ENCODE measurements at places on chromosomes 1 and 21.

DNA sequence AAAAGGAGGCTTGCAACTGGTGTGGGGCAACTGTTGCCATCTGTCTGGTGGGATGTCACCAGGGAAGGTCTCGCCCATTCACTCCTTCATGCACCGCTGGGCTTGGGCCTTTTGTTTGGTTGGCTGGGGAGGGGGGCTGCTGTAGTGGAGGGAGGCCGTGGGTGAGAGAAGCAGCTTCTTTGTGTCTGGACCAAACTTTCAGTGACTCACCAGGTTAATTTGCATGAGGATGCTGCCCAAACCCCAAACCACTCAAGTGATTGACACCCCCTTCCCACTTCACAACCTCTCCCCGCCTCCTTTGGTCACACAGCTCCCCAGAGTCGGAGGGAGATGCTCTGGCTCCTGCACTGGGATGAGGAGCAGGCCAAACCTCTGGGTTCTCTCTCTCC lies 19.7 kb downstream of the BTG2 start:
- DNase-seq, result peak; percentile 47
- no peaks in the 10 kb centered on the region for H3K36me3 ChIP-seq
- H3K4me3 ChIP-seq, result peak overlapping the region; percentile 89
- peaks cover 46% of the 10 kb centered on the region for H3K4me1 ChIP-seq

- peaks cover 11% of the 10 kb centered on the region for H3K36me3 ChIP-seq
- H3K4me3 ChIP-seq, result no peak overlapping the region
- peaks cover 9% of the 10 kb centered on the region for H3K4me1 ChIP-seq
- no peaks in the 10 kb centered on the region for H3K27me3 ChIP-seq
- H3K27ac ChIP-seq, result no peak overlapping the region
- DNase-seq, result no peak
Observed at GRCh38 chr1:246482805-246483568, 24.1 kb downstream of the SMYD3 start.

DNA sequence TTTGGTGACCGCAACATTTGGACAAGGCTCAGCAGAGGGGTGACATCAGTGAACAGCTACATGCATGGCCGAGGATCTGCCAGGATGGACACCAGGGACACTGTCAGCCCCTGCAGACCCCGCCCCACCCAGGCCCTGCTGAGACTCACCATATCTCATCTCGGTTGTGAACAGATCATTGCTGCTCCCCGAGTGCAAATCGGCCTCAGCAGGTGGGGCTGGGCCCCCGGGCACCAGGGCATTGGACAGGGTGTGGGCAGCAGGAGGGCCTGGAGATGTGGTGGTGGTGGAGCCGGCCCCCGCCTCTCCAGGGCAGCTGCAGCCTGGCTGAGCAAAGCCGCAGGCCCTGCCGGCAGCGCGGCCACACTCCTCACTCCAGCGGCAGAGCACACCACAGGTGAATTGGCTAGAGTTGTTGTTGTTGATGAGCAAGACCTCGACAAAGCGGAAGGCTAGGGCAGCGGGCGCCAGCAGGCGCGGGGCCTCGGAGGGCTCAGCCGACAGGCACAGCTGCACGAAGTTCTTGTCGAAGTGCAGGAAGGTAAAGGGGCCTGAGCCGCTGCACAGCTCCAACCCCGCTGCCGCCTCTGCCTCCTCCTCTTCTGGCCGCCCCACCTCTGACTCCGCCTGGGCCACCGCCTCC lies 8.2 kb downstream of the ADGRB2 start:
- no peak for DNase-seq
- H3K4me1 ChIP-seq, result peaks cover 29% of the 10 kb centered on the region
- H3K36me3 ChIP-seq, result no peaks in the 10 kb centered on the region
- H3K27me3 ChIP-seq, result no peaks in the 10 kb centered on the region

DNA sequence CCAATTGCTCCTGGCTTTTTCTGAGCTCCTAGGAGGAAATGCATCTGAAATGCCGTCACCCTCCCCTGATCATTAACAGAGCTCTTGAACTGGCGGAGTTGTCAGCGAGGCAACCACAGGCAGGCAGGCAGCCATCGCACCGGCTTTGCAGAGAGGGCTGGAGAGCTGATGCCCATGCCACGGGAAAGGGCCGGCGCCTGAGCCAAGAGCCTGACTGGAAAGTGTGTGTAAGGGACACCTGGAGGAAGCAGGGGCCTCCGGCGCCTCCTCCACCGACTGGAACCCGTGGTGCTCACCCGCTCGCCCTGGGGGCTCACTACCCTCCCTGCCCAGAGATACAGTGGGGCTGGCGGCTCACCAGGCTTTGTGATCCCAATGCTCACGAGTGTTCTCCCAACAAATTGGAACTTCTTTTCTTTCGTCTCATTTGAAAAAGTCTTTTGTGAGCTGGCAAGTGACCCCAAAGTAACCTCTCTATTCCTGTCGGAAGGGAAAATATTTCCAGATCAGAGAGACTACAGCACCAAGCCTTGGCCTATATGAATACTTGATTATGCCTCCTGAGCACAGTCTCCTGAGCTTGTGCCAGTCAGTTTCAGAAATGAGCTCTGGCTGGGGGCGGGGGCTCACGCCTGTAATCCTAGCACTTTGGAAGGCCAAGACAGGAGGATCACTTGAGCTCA lies 97.7 kb upstream of the SLC25A33 start:
- no peak overlapping the region for H3K27ac ChIP-seq
- peaks cover 8% of the 10 kb centered on the region for H3K27me3 ChIP-seq
- no peaks in the 10 kb centered on the region for H3K4me1 ChIP-seq
- no peak for DNase-seq
- H3K36me3 ChIP-seq, result no peaks in the 10 kb centered on the region

DNA sequence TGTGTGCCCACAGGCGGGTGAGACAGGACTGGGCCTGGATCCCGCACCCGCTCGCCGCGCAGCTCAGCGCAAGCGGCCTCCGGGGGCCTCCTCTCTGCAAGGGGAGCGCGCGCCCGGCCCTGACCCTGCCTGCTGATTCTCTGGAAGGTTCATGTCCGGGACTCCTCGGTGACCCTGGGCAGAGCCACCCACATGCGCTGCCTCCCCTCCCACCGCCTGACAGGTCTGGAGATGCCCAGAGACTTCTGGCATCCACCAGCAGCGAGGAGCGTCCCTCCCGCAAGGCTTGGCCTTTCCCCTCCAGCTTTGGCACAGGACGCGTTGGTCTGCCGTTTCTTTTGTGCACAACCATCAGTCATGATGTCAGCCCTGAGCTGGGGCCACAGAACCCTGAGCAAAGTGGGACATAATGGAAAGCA lies 42.0 kb upstream of the COL6A2 start:
- peaks cover 18% of the 10 kb centered on the region for H3K4me1 ChIP-seq
- H3K36me3 ChIP-seq, result no peaks in the 10 kb centered on the region
- DNase-seq, result no peak
- H3K27ac ChIP-seq, result no peak overlapping the region

DNA sequence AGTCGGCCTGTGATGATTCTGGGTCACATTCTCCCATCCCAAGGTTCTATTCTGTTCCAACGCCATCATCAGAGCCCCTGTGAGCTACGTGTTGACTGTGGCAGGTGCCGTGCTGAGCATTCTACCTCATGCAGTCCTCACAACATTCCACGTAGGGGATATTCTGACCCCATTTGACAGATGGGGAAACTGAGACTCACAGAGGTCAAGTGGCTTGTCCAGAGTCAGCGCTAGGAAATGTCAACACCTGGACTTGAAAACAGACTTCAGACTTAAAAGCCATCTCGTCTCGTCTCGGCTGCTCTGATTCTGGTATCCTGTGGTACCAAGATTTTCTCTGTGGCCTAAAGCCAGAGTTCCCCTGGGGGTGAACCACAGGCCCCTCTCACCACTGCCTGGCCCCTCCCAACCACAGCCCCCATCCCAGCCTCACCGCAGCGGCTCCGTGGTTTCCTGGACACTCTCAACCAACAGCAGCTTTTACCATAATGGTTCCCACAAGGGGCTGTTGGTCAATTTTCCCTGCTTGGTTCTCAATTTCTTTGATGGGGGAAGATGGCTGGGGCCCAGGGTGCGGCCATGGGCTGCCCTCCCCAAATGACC lies 39.6 kb downstream of the SDC3 start:
- DNase-seq, result no peak
- H3K27me3 ChIP-seq, result peaks cover 9% of the 10 kb centered on the region
- no peaks in the 10 kb centered on the region for H3K36me3 ChIP-seq
- H3K4me3 ChIP-seq, result no peak overlapping the region
- H3K4me1 ChIP-seq, result peaks cover 5% of the 10 kb centered on the region

- H3K27me3 ChIP-seq, result peaks cover 2% of the 10 kb centered on the region
- DNase-seq, result no peak
- H3K4me3 ChIP-seq, result no peak overlapping the region
- no peaks in the 10 kb centered on the region for H3K4me1 ChIP-seq
- no peaks in the 10 kb centered on the region for H3K36me3 ChIP-seq
Observed at GRCh38 chr1:74530892-74531291, 18.5 kb upstream of the LRRC53 start.

- no peak overlapping the region for H3K27ac ChIP-seq
- no peaks in the 10 kb centered on the region for H3K27me3 ChIP-seq
- H3K36me3 ChIP-seq, result no peaks in the 10 kb centered on the region
- no peak for DNase-seq
Observed at GRCh38 chr1:5274527-5274926, 620.1 kb downstream of the AJAP1 start.

DNA sequence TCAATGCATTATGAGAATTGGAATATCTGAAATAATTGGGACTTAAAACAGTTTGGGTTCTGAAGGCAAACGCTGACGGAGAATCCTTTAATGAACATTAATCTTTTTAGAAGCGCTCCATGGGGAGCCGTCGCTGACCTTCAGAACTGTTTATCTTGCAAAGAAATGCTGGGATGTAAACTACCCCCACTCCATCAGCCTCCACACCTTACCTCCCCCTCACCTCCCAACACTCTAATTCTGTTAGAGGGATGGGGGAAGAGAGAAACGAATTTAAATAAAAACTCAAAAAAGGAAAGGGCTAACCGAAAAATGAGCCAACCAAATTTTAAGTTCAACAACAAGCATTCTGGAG lies 44.1 kb upstream of the DNAJC6 start:
- H3K4me3 ChIP-seq, result peak overlapping the region; percentile 81
- H3K4me1 ChIP-seq, result peaks cover 25% of the 10 kb centered on the region
- no peak overlapping the region for H3K27ac ChIP-seq
- H3K27me3 ChIP-seq, result peaks cover 5% of the 10 kb centered on the region
- H3K36me3 ChIP-seq, result no peaks in the 10 kb centered on the region
- no peak for DNase-seq

GRCh38 chr1:226274138-226274537 lies 34.8 kb downstream of the LIN9 start:
- H3K4me3 ChIP-seq, result no peak overlapping the region
- no peaks in the 10 kb centered on the region for H3K27me3 ChIP-seq
- no peaks in the 10 kb centered on the region for H3K4me1 ChIP-seq
- no peak for DNase-seq

DNA sequence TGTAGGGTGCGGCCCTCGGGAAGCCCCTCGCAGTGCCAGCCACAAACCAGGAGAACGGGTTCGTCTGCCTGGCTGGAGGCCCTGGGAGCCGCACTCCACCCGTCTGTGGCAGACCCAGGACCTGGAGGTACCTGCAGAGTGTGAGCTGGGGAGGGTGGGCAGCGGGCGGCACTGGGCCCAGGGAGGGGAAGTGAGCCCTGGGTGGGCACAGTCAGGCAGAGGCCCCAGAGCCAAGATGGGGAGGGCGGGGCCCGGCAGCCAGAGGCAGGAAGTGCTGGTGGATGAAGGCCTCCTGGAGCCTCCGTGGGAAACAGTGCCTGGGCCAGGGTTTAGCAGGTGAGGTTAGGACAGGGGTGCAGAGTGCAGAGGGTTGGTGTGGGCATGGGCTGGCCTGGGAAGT lies 4.0 kb upstream of the PEX10 start:
- peak overlapping the region; percentile 75 for H3K4me3 ChIP-seq
- DNase-seq, result peak; percentile 31
- H3K27me3 ChIP-seq, result no peaks in the 10 kb centered on the region
- peaks cover 29% of the 10 kb centered on the region for H3K4me1 ChIP-seq

DNA sequence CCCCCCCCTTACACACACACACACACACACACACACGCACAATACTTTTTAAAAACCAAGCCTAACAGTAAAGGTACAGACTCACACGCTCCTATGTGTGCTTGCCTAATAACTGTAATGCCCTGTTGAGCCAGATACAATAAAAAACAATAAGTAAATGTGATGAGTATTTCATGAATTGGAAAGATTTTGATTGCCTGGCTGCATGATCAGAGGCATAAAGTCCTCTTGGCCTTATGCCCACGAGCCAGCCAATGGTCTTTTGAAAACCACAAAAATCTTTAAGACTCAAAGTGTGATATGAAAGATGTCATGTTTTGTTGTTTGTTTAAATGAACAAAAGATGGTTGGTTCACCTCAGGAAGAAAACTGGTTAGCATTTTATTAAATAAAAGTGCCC lies 441.9 kb upstream of the ZRANB2 start:
- DNase-seq, result no peak
- no peaks in the 10 kb centered on the region for H3K27me3 ChIP-seq
- H3K4me1 ChIP-seq, result no peaks in the 10 kb centered on the region
- H3K36me3 ChIP-seq, result no peaks in the 10 kb centered on the region
- H3K4me3 ChIP-seq, result no peak overlapping the region

Data from naive thymus-derived CD8-positive, alpha-beta T cell (primary cell).